GM13976 (cell line): ENCODE measurements at places on chromosomes 3 and 15.

- DNase-seq, result no peak
Observed at GRCh38 chr3:25294169-25294805, 133.8 kb upstream of the RARB start.

DNA sequence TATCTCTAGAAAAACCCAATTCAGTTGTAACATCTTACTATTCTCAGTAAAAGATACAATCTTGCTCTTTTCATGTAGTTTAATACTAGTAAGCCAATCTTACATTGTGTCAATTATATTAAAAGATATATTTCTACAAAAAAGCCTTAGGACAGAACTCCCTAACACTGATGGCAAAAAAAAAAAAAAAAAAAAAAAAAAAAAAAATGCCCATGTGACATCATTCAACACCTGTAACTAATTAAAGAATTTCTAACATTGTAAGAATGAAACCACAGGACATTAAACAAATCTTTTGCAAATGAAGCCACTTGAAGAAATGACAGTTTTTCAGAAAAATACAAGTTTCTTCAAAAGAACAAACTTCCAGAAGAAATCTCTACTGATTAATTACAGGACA, 119.8 kb downstream of the SUCLG2 start:
- no peak for DNase-seq

DNA sequence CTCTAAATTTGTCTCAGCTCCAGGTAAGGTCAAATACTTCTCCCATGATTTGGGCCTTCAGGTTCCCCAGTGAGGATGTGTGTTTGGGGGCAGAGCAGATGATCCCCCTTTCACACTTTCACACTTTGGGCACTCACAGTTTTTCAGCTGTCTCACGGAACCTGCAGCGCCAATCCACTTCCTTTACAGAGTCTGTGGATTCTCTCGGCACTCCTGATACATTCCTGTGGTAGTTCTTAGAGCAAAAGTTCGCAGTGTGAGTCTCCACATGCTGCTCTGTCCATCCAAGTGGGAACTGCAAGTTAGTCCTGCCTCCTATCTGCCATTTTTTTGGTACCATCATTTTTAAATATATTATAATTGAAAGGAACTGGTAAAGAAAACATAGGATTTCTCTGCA, 20.2 kb upstream of the CPOX start:
- no peak for DNase-seq

DNA sequence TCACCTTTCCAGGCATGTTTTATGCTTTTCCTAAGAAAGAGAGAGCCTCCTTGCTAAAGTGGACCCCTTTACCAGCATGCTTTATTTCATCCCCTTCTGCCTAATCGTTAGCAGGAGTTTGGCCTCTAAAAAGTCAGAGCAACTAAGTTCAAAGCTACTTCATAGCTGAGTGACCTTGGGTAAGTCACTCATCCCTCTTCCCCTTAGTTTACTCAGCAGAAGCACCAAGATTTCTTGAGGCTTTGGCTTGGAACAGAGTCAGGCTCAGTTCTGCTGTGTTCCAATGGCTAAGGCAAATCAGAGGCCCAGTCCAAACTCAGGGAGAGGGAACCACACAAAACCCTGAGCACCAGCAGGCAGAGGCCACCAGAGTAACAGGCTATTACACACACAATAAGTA, 254.9 kb downstream of the TJP1 start:
- DNase-seq, result no peak

DNA sequence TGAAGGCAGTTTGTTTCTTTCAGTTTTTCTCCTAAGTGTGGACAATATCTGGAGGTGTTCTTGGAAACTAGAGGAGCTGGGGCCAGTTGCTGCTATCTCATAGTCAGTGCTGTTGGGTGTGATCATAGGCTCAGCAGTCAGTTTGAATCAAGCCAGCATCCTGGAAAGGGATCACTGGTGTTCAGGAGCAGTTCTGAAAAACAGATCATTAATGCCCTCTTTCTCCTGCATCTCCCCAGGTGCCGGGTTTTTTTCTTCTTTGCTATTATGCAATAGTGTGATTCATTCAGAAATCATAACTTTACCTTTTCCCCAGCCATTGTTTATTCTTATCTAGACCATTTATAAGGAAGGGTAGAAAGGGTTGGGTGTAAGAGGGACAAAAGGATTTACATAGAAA, 24.0 kb downstream of the LNP1 start:
- DNase-seq, result no peak

DNA sequence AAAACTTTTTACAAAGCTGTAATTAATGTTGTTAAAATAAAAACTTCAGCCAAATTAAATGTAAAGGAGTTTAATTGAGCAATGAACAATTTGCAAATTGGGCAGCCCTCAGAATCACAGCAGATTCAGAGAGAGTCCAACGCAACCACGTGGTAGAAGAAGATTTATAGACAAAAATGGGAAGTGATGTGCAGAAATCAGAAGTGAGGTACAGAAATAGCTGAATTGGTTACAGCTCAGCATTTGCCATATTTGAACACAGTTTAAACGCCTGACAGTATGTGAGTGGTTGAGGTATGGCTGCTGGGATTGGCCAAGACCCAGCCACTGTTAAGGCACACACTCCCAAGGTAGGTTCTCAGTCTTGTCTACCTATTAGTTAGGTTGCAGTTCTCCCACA, 14.4 kb upstream of the PLA2G4D start:
- DNase-seq, result no peak

- no peak for DNase-seq
Observed at GRCh38 chr3:45078910-45079522, 52.9 kb downstream of the CLEC3B start.

GRCh38 chr15:75594276-75594675, 15.2 kb upstream of the PTPN9 start:
- DNase-seq, result no peak

DNA sequence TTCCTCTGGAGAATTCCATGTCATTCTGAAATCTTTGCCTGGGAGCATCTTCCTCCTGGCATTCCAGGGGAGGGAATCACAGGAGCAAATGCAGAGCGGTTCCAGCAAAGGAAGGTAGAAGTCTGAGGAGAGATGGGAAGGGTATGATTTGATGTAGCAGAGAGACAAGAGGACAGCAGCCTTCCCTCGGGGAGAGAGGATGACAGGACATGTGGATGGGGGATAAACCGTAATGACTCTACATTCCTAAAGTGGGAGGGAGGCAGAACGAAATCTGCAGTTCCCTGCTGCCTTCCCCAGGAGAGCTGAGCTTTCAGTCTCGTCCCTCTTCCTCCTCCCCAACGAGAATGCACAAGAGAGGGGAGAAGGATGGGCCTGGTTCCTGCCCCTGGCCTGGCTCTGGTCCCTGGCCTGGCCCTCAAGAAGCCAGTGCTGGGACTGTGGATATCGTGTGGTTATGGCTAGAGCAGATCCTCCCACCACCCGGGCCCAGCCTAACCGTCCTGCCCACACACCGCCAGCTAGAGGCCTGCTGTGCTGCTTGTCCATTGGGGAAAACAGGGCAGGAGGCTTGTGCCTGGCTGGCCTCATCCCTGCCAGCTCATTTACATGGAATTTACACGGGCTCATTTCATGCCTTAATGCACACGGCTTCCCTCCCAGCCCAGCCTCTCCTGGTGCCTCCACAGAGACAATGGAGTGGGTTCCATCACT, 26.6 kb downstream of the SEMA7A start:
- DNase-seq, result no peak
